ENCODE measurements at places on chromosomes 7 and 10.

GRCh38 chr10:14240253-14241189 lies 90.2 kb downstream of the FRMD4A start:
- DNase-seq = no peak

DNA sequence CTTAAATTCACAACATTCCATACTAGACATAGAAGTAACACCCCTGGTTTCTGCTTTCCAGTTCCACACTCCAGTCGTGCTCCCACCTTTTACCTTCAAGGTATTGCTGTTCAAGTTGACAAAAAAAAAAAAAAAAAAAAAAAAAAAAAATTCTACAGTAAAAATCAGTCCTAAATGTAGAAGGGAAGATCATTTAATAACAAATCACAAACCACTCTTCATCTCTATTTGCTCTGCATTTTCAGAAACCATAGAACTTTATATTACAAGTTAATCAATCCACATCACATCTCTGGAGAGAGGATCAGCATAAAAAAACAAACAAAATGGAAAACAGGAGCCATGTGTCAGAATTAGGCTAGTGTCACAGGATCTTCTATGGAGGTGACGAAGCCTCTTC lies 206.3 kb upstream of the KLF14 start:
- no peak for DNase-seq

DNA sequence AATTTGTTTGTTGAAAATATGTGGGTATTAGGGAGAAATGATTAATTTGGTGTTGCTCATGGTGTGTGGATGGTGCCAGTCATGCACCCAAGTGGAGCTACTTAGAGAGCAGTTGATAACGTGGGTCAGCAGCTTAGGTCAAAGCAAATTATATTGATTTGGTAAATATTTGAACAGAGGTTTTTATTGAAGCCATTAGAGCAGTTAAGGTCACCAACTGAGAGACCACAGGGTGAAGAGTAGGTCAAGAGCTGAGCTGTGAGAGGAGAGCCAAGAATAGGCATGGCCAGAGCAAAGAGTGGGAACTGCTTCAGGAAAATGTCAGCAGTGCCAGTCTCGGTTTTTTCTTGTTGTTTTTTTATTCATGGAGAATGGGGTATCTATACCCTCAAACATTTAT lies 97.9 kb downstream of the TMEM168 start:
- no peak for DNase-seq

DNA sequence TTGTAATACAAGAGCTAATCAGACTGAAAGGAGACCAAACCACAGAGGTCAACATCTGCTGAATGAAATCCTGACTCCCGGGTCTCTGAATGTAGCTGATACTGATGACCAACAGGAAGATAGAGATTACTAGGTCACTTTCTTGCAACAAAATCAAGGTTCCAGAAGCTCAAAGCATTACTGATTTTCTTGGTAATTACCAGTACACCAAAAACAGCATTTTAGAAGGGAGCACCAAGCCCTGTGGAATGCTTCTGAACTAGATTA lies 177.7 kb downstream of the SLC25A13 start:
- DNase-seq = no peak

DNA sequence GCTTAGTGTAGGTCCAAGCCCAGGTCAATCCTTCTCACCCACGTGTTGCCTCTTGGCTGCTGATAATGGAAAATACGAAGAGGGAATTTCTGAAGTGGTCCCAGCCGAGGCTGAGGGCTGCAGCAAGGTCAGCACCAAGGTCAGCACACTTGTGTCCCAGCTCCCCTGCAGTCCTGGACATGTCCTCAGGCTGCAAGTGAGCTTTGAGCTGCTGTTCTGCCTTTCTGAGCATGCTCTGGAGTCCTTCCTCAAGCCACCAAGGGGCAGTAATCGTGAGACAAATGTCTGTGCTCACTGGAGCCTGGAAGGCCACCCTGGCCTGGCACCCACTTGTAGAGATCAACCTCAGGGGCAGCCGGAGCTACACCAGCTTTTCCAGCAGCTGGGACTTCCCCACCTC lies 28.3 kb downstream of the DRGX start:
- DNase-seq = no peak

GRCh38 chr10:70578371-70578947 lies 24.1 kb downstream of the PRF1 start:
- DNase-seq = no peak

- DNase-seq = no peak
Observed at GRCh38 chr10:127044186-127044585, 139.0 kb downstream of the DOCK1 start.

GRCh38 chr7:14040528-14040927 lies 51.1 kb upstream of the ETV1 start:
- no peak for DNase-seq

DNA sequence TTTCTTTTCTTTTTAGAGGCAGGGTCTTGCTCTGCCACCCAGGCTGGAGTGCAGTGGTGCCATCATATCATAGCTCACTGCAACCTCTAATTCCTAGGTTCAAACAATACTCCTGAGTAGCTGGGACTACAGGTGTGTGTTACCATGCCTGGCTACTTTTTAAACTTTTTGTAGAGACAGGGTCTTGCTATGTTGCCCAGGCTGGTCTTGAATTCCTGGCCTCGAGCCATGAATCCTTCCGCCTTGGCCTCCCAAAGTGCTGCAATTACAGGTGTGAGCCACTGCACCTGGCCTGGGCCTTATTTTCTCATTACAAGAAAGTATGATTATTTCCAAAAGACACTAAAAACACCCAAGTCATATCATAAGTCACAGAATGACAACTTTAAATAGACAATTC lies 106.6 kb downstream of the CDK6 start:
- DNase-seq = no peak

DNA sequence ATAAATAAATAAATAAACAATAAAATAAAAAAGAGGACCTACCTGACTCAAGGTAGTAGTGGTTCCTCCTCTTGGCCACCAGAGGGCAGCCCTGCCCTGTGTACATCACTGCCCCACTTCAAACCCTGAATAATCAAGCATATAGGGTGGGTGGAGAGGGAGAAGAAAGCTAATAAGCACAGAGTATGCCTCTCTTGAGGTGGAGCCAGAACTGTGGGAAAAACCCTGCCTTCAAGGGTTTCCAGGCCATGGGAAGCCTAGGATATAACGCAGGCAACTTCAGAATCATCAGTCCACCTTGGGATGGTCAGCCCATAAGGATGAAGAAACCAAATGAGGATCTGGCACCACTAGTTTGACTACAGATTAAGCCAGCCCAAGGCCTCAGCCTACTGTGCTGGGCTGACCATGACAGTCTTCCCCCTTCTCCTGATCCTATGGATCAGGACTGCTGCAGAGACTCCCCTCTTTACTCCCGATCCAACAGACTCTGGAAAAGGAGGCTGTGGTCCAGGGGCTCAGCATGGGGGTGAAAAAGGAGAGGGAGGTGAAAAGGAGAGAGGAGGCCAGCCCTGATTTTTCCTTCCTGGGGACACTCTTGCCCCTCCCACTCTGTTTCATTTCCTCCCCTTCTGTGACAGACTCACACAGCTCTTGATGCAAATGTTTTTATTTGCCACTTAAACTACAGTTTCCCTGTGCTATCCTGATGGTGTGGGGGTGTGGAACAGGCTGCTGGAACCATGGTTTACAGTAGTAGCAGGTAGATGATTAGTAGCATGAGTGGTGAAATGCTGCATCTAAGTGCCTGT lies 10.1 kb downstream of the AVPI1 start:
- no peak for DNase-seq

GRCh38 chr7:16409777-16410176 lies 11.6 kb downstream of the CRPPA start:
- no peak for DNase-seq

DNA sequence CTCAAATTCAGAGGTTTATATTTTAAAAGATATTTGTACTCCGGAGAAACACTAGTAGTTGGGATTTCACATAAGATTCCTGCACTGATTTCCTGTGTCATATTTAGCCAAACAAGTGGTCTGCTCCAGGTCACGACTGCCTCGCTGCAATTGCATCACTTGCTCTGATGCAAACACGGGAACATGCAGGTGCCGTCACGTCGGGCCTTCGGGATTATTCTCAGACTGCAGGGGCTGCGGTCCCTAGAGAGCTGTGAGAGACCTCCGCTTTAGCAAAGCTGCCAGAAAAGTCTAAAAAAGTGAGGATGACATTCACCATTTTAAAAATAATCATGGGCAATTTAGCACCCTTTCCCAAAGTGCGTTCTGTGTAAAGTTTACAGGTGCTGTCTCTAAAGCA lies 93.5 kb upstream of the DDC start:
- no peak for DNase-seq

GRCh38 chr7:93327006-93327633 lies 95.0 kb downstream of the VPS50 start:
- DNase-seq = peak; percentile 73

- no peak for DNase-seq
Observed at GRCh38 chr7:17546189-17546588, 247.7 kb downstream of the AHR start.

- peak; percentile 16 for DNase-seq
Observed at GRCh38 chr10:125263551-125263950, 103.2 kb upstream of the CTBP2 start.

GRCh38 chr10:127467811-127468210 lies 81.3 kb upstream of the NPS start:
- no peak for DNase-seq

GRCh38 chr7:142420554-142421362 lies 162.9 kb upstream of the PRSS58 start:
- no peak for DNase-seq

GRCh38 chr7:47433564-47433895 lies 148.4 kb downstream of the TNS3 start:
- no peak for DNase-seq

DNA sequence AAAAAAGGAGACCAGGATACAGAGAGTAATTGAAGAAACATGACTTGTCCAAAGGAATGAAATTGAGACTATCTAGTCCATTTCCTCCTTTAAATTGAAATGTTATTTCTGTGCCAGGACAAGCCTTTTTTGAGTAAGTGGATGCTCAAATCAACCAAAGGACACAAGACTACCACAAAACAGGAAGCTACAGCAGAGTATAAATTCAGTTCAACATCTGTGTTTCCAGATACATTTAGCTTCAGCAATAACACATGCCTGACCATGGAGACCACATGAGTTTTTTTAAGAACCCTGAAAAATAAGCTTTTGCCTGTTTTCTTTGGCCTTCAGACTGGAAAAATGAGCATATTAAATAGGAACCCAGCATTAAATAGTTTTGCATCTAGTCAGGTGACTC lies 707.5 kb downstream of the ZWINT start:
- DNase-seq = no peak

DNA sequence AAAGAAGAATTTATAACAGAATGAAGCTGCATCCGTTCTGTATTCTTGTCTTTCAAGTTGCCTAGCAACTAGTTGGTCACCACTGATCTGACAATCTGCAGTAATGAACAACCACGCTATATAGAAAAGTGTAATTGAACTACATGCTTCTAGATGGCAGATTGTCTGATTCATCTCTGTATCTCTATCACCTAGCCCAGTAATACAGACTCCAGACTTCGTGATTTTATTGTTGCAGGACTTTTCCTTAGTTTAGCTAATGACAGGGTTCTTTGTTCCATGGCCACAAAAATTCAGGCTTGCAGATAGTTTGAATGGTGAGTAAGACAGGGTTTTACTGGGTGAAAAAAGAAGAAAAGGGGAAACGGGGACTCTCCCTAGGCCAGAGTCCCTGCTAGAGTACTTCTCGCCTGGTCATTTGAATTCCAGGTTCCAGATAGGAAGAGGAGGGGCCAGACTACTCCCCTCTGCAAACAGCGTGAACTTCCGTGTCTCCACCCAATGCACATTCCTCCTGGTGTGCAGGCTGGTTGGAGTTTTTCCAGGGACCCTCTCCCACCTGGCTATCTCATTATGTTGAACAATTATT lies 45.9 kb downstream of the COL1A2 start:
- DNase-seq = no peak

DNA sequence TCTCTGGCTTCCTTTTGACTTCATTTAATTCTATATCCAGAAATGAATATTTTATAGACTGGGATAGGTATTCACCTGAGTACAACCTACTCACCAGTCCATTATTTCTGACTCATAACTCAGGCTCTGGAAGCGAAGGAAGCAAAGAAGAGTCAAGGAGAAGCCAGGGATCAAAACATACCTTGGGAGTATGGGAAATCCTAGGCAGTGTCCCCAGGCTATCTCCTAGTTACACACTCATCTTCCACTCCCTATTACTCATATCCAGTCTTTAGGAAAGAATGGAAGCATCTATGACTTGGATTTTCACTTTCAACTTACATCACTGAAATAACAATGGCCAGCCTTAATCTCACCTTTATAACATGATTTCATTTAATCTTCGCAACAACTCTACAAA lies 40.9 kb upstream of the ELAPOR2 start:
- DNase-seq = no peak

- DNase-seq = no peak
Observed at GRCh38 chr7:30788640-30789333, 17.6 kb downstream of the MINDY4 start.

- peak; percentile 18 for DNase-seq
Observed at GRCh38 chr10:78170026-78170475, 136.4 kb downstream of the RPS24 start.

DNA sequence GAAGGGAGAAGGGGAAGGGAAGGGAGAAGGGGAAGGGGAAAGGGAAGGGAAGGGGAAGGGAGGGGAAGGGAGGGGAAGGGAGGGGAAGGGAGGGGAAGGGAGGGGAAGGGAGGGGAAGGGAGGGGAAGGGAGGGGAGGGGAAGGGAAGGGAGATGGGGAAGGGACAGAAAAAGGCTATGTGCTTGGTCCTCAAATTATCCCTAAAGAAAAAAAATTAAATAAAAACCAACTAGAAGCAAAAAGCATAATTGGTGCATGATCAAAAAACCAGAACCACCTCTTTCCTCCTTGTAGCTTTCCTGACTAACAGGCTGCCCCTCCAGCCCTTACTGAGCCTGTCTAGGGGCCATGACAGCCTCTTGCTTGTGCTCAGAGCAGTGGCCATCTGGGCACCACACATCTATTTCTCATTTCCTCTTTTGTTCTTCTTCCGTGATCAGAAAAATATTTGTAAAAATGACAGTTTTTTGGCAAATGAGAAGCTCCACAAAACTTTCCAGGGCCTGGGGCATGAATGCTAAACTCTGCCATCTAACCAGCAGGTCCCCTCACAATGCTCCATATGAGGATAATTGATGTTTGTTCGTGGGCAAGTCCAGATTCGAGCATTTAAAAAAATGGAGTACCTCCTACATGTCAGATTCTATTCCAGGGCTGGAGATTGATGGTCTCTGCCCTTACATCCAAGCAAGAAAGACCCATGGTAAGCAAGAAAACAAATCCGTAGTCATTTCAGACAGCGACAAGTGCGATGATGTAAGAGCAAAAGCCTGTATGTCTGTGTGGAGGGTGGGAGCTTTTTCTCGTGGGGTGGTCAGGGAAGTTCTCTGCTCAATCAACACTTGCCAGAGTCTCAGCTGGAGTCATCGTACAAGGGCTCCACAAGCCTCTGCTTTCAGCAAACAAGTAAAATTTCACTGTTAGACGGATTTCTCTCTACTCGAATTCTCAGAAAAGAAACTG lies 320.9 kb downstream of the WDR11 start:
- DNase-seq = no peak

- DNase-seq = no peak
Observed at GRCh38 chr10:11012421-11013295, 5.0 kb upstream of the CELF2 start.

DNA sequence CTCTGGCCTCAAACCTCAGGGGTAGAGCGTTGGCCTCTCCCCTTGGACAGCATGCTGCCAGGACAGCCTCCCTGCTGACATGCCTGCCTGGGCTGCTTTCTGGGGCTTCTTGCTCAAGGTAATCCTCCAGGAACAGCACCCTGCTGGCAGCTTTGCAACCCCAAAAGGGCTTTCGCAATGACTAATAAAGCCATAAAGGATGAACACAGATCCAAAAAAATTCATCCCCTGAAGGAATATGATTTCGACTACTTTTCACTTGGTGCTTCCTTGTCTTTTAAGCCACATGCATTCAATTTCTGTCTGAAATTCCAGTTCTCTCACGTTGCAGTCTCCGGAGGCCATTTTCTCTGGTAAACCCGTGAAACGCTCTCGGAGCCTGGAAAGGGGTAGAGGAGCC lies 15.1 kb upstream of the SH3PXD2A start:
- peak; percentile 81 for DNase-seq

All from BJ (cell line).